ENCODE measurements at places on chromosomes 3 and 15.

DNA sequence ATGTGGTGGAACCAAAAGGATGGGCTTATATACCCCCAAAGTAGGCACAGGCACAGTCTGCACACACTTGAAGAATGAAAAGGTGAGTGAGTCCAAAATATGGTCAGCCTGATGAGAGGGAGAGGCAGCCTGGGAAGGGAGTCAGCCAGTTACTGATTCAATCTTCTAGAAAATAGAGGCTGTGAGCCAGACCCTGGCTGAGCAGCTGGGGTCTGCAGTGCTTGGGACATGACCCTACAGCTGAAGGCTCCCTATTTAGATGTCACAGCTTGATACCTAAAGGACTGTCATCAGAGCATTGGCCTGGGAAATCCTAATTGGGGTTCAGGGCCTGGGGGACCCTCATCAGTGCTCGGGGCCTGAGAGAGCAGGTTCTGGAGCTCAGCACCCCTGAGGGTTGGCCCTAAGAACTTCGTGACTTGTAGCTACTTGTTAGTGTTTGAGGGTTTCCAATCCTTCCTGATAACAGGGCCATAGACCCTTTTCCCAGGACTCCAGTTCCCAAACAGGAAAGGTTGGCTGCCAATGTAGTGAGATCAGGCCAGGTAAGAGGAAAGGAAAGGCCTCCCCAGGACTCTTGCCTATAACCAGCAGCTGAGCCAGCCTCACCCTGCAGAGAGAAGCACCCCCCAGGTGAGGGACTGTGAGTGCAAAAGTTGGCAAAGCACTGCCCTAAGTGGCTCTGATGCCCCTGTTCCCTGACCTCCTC lies 54.7 kb upstream of the SLCO2A1 start:
- DNase-seq, result no peak

DNA sequence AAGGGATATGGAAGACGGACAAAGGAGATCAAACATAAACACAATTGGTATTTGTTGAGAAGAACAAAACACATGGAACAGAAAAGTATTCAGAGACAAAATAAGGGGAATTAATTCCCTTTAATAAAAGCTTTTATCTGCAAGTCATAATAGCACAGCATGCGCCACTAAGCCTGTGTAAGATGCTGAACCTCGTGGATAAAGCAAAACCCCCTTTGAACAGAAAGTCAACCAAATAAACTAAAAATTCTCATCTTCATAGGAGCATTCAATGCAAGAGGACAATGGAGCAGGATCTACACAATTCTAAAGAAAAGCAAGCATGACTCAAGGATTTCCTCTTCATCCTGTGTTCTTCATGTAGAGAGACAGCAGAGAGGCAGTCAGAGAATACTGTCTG lies 274.3 kb upstream of the GOLGA6L4 start:
- DNase-seq, result no peak

GRCh38 chr3:124243177-124243859 lies 251.4 kb upstream of the ROPN1 start:
- DNase-seq, result no peak

GRCh38 chr3:156448300-156448699 lies 106.6 kb downstream of the SSR3 start:
- peak; percentile 43 for DNase-seq

GRCh38 chr15:79923079-79923514 lies 26.3 kb upstream of the MTHFS start:
- peak; percentile 77 for DNase-seq

DNA sequence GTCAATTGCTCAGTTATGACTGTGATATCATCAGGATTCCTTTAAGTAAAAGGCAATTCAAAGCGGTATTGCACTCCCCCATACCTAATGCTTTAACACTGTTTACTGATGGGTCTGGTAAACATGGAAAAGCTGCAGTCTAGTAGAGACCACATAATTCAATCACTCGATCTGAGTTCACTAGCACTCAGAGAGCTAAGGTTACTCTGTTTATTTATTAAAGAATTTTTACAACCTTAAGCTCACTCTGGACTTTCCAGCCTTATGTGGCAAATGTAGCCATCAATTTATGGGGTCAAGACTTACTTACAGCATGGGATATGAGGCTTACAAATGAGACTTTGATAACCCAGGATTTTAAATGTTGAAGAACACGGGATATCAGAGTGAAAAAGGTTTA lies 18.4 kb upstream of the CCR2 start:
- no peak for DNase-seq

GRCh38 chr15:62324382-62324781 lies 159.3 kb upstream of the C2CD4B start:
- DNase-seq, result no peak
